ENCODE measurements at places on chromosomes 5 and 9.

GRCh38 chr9:89743573-89744254, 138.9 kb downstream of the GADD45G start:
- no peak for DNase-seq

GRCh38 chr9:98272083-98272482, 16.6 kb upstream of the TBC1D2 start:
- DNase-seq, result no peak

- peak; percentile 11 for DNase-seq
Observed at GRCh38 chr9:96150324-96151227, 151.4 kb downstream of the HSD17B3 start.

DNA sequence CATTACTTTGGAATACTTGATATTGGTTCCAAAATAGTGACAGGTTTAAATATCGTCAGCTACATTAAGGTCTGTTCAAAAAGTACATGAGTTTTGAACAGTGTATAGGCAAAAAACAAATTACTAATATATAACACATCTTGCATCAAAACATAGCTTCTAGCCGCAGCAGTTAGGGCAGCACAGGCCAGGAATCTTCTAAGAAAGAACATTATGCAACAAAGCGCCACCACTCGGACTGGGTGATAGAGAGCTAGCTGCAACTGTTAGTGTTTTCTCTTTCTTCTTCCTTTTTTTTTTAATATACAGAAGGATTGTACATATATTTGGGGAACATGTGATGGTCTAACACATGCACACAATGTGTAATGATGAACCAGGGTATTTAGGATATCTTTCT, 504.5 kb downstream of the NR2F1-AS1 start:
- DNase-seq, result no peak

GRCh38 chr9:77916820-77917219, 114.8 kb downstream of the GNAQ start:
- no peak for DNase-seq

DNA sequence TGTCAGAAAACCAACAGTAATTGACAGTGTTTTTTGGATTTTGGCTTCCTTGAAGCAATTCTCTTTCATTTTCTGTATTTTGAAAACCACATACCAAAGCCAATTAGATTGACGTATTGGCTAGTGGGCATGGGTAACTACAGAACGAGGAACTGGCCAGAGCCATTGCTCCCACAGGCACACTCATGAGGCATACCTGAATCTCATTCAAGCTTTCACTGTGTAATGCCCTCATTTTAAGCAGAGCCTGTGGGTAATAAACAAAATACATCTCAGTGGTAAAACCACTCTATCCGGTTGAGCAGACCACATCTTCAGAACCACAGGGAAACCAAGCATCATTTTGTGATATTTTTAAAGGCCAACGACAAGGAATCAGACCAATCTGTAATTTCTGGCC, 394.1 kb downstream of the ZNF608 start:
- no peak for DNase-seq

- DNase-seq, result no peak
Observed at GRCh38 chr5:43150748-43151147, 30.0 kb downstream of the ZNF131 start.

GRCh38 chr9:114487607-114488300, 17.5 kb downstream of the WHRN start:
- DNase-seq, result no peak

GRCh38 chr9:111902391-111903139, 6.0 kb downstream of the UGCG start:
- no peak for DNase-seq

DNA sequence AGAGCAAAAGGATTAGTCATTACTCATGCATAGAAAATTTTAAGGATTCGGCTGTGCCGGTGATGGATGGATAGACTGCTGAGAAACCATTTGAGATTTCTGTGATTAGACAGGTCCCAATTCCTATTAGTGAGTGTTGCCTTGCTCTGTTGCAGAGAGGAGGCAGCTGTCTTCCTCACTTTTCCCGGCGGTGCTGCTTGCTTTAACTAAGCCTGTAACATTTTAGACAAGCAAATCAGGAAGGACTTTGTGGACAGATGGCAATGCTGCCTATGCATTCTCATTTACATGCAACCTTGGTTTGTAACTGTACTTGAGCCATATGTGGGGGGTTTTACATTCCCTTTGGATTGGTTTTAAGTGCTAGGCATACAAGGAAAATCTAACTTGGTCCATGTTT, 1176.3 kb downstream of the CDH18 start:
- DNase-seq, result no peak

GRCh38 chr9:88503845-88504764, 30.9 kb upstream of the NXNL2 start:
- no peak for DNase-seq

DNA sequence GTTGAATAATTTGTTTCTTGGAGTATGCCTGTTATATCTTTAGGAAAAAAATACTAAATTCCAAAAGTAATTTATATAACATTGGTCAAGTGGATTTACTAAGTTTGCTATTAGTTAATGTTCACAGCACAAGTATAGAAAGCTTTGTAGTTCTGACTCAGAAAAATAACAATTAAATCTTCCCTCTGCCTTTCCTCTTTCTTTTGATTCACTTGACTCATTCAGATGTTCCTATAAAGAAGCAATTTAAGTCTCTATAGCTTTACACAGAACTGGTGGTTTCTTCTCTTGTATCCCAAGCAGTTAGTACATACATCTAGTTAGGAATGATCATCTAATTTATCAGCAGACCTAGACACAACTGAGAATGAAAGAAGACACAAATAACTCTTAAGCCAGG, 4.5 kb upstream of the CDC42SE2 start:
- no peak for DNase-seq

- no peak for DNase-seq
Observed at GRCh38 chr5:137072361-137073115, 426.6 kb downstream of the SPOCK1 start.

- no peak for DNase-seq
Observed at GRCh38 chr9:23686257-23686656, 139.8 kb downstream of the ELAVL2 start.

DNA sequence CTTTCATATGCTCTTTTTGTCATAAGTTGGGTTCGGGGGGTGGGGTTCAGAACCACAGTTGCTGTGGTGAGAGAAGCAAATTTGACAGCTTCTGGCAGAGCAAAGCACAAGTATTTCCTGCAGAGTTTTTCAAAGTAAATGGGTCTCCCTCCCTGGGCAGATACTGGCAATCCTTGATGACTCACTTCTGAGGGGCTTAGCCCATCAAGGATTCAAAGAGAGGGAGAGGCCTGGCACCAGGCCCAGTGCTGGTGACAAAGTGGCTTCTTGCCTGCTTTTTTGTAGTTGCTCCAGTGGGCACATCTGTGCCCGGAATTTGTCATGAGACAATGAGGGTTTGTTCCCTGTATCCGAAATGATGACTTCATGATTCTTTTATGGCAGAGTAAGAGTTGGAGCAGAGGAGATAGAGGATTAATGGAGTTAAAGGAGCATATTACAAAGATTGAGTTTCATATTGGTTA, 46.6 kb upstream of the TNC start:
- DNase-seq, result no peak

- DNase-seq, result no peak
Observed at GRCh38 chr5:141701360-141702119, 19.5 kb upstream of the ARAP3 start.

- DNase-seq, result no peak
Observed at GRCh38 chr9:82616545-82616944, 446.4 kb downstream of the RASEF start.

- peak; percentile 56 for DNase-seq
Observed at GRCh38 chr5:392431-392988, 50.5 kb upstream of the EXOC3 start.

GRCh38 chr5:142644640-142645361, 41.1 kb downstream of the FGF1 start:
- DNase-seq, result no peak

GRCh38 chr9:98540476-98540875, 168.3 kb downstream of the GABBR2 start:
- no peak for DNase-seq

DNA sequence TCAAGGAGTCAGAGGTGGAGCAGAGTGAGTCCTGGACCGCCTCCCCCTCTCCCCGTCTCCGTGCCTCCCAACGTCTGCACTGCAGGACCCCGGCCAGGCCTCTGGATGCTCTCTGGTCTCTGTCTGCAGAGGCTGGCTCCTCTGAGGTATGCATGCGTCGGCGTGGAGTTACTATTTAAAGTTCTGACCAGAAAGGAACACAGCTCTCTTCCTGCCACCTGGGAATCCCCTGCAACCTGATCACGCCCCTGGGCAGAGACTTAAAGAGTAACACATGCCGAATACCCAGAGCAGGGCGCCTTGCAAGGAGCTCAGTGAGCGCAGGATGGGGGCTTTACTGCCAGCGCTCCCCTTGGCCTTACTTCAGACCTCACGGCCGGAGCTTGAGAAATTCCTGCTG, 16.0 kb downstream of the ANXA6 start:
- peak; percentile 58 for DNase-seq

GRCh38 chr5:61256474-61256873, 75.6 kb upstream of the ZSWIM6 start:
- no peak for DNase-seq

- no peak for DNase-seq
Observed at GRCh38 chr9:106929471-106930177, 66.7 kb downstream of the ZNF462 start.

DNA sequence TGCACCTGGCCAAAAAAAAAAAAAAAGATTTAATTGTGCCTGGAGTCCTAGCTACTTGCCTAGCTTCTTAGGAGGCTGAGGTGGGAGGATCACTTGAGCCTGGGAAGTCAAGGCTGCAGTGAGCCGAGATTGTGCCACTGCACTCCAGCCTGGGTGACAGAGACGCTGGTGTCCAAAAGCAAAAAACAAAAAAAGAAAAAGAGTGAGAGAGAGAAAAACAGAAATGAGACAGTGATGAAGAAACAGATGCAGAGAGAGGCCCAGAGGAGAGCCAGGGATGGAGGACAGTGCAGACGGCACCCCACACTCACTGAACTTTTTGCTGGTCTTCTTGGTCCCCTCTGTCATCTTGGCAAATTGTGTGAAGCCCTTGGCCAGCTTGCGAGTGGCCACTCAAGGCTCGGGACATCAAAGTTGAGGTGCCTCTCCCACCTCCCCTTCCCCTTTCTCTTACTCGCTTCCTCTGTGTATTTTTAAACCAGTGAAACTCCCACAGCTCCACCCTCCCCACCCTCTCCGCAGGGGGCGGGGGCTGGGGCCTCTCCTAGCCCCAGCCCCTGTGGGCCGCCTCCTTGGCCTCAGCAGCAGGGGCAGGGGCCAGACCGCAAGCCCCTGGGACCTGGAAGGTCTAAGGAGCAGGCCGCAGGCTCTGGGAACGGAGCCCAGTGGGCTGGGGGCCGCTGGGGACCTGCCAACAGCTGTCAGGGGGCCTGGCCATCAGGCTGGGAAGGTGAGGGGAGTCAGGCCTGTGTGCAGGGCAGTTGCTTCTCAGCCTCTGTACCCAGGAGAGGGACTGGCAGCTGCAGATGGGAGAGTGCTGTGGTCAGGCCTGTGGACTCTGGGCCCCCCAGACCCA, at the start of gene SH2D3C:
TSS of gene SH2D3C (minus strand) at position 387 of the 856 bp plus-strand sequence. CDS start at position 348, 39 bp downstream.
- DNase-seq, result peak; percentile 36

- no peak for DNase-seq
Observed at GRCh38 chr9:19496321-19497050, 87.7 kb downstream of the ACER2 start.

DNA sequence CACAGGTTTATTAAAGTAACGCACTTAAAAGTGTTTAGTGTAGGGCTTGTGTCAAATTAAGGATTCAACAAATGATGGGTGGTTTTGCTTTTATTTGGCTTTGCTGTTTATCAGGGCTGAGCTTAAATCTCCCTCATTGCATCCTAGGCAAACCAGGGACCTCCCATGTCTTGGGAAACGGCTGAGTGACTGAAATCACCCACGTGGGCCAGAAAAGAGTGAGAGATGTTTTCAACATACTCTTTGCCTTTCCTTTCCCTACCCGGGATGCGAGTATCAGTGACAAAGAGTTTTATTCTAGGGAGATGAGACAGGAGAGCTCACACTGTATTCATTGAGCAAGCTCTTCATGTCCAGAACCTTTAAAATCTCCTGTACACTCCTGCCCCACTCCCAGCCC, 23.3 kb downstream of the KCNMB1 start:
- no peak for DNase-seq

- no peak for DNase-seq
Observed at GRCh38 chr5:172002310-172002709, 4.1 kb downstream of the FBXW11 start.

GRCh38 chr5:127683008-127683407, 20.2 kb upstream of the CCDC192 start:
- no peak for DNase-seq

Data from activated CD4-positive, alpha-beta T cell treated with anti-CD3 and anti-CD28 coated beads, Interleukin-2, amount 50 U/mL, for 24 hours (primary cell).